ENCODE measurements at places on chromosomes 16 and 17. TPM values are rescaled to one million over a fixed set of nuclear protein-coding genes. Genes with fewer than 3 reads are reported as not detected.

The TPPP3 gene
- total RNA-seq, result 11.2 TPM

DNA sequence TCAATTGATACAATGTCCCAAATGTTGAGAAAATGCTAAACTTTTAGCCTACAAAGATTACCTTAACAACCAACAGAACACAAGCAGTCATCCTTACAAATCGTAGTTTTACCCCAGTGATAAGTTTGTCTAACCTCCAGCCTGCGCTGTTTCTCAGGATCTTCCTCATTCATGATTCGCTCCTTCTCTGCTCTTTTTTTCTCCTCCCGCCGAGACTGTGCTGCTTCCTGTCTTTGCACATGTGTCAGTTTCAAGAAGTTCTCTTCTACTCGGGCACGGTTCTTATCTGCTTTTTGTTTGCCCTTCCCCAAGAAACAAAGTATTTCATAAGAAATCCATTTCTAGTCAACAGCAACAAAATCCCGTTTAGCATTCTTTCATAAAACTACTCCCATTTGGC is 10.2 kb upstream of the STRADA start:
- H3K27ac ChIP-seq, result peak overlapping the region; percentile 0
- H3K4me3 ChIP-seq, result no peak overlapping the region
- H3K4me1 ChIP-seq, result peaks cover 13% of the 10 kb centered on the region
- H3K27me3 ChIP-seq, result no peaks in the 10 kb centered on the region
- H3K36me3 ChIP-seq, result peaks cover 5% of the 10 kb centered on the region

GRCh38 chr17:55152236-55152635 is 112.5 kb upstream of the HLF start:
- peaks cover 39% of the 10 kb centered on the region for H3K4me1 ChIP-seq
- H3K4me3 ChIP-seq, result no peak overlapping the region
- H3K36me3 ChIP-seq, result no peaks in the 10 kb centered on the region
- DNase-seq, result no peak

DNA sequence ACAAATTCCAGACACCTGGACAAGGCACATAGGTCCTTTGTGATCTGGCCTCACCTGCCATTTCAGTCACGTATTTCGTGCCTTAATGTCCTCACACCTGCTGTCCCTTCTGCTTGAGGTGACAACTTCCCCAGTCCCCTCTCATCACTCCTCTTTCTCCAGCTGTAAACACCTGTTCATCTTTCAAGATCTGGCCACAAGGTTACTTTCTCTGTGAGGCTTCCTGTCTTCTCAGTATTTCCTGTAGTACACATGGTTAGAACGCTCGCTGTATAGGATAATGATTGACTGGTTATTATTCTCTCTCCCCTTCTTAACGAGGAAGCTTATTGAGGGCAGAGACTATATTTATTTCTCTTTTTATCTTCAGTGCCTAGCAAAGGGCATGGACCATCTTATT is 74.5 kb upstream of the PMFBP1 start:
- no peak overlapping the region for H3K4me3 ChIP-seq
- DNase-seq, result no peak
- no peak overlapping the region for H3K27ac ChIP-seq
- H3K36me3 ChIP-seq, result no peaks in the 10 kb centered on the region
- no peaks in the 10 kb centered on the region for H3K27me3 ChIP-seq

The SPAG5 gene
- total RNA-seq, result not detected

DNA sequence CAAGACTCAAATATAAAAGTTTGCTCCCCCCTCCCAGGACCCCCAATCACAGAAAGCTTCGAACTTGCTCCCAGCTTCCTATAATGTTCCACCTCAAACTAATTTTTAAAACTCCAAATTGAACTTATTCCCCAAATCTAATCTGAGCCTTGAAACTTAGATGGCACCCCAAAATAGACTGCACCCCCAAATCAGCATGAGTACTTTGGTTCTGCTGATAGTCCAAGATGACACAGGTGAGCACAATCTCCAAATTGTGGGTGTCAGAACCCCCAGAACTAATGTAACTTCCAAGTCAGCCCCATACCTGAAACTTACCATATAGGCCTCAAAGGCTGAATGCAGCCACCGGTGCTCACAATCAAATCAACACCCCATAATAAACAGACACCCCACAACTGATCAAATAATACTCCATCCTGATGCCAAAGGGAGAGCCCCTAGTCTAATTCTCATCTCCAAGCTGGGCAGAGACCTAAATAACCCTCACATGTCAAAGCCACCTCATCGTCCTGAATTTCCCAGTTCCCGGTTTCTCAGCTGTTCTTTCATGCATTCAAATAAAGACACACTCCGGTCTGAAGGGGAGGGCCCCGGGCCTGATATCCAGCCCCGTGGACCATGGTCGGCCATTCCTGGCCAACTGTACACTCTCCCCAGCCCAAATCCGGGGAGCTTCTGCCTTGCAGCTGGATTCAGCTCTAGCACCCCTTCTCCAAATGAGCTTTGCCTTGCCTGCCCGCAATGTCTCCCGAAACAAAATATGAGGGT is 1.8 kb upstream of the BCL6B start:
- DNase-seq, result no peak
- H3K4me3 ChIP-seq, result no peak overlapping the region
- H3K4me1 ChIP-seq, result peaks cover 31% of the 10 kb centered on the region
- H3K27me3 ChIP-seq, result no peaks in the 10 kb centered on the region
- H3K27ac ChIP-seq, result no peak overlapping the region

- H3K4me1 ChIP-seq, result peaks cover 38% of the 10 kb centered on the region
- no peak for DNase-seq
- no peak overlapping the region for H3K4me3 ChIP-seq
- H3K36me3 ChIP-seq, result no peaks in the 10 kb centered on the region
These were observed 9.1 kb upstream of the SLC47A2 start for GRCh38 chr17:19725486-19725885.

DNA sequence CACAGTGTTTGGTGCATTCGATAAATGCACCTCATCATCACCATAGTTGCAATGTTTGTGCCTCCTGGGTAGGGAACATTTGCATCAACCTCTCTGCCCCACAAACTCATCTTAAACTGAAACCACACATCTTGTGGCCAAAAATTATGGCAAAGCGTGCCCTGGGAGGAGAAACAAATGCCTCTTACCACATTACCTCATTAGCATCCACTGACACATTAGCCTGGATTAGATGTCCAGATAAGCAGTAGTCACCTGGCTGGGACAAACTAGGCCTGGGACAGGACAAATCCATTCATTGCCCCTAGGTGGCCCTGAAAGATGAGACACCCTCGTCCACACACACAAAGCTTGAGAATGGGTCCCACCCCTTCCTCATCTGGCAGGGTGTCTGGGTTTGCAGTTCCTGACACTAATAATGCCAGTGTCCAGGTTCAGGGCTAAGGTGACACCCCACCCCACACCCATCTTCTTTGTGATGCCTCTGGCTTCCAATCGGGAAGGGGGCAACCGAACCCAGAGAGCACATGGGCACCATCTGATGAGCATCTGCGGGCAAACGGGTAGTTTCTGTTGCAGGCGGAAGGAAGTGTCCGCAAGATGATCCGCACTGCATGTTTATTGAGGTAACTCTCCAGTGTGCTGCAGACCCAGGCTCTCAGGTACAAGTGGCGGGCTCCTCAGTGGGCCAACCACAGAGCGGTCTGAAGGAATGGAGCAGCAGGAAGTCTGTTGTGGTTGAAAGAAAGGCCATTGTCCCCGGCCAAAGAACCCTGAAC is 8.6 kb downstream of the XYLT1 start:
- H3K27ac ChIP-seq, result no peak overlapping the region
- no peaks in the 10 kb centered on the region for H3K4me1 ChIP-seq
- no peak overlapping the region for H3K4me3 ChIP-seq
- DNase-seq, result no peak
